Stimulated activated CD4-positive, alpha-beta T cell treated with anti-CD3 and anti-CD28 coated beads, Interleukin-1b, Interleukin-23, amount 100 ng/mL, for 1 hour (primary cell): ENCODE measurements at places on chromosomes 1 and 21.

DNA sequence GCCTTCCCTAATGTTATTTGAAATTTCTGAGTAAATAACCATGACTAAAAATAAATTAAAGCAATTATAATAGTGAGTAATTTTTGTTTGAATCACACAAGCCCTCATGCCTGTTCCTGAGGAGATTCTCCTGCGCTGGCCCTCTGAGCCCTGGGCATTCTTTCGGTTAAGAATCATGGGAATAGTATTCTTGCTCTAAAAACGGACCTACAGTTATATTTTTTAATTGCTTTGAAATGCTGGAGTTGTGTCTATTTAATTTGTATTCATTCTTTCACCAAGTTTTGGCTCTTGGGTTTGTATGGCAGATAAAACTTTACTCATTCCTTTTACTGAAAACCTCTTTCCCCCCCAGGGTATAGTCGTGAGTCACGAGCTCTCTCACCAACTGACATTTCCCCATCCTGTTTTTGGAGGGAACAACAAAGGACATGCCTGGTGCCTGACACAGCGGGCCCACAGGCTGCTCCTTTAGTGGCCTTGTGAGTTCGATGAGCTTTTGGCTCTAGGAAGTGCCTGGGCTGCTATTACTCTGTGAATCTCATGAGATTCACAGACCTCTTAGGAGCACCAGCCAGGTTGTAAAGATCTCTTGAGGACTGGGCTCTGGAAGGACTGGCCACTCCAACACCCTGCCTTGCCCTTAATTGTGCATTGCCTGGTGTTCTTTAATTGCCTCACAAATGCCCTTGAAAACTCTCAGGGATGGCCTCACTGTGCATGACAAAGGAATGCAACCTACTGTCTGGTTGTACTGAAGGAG is 58.6 kb downstream of the DDR2 start:
- no peak for DNase-seq

DNA sequence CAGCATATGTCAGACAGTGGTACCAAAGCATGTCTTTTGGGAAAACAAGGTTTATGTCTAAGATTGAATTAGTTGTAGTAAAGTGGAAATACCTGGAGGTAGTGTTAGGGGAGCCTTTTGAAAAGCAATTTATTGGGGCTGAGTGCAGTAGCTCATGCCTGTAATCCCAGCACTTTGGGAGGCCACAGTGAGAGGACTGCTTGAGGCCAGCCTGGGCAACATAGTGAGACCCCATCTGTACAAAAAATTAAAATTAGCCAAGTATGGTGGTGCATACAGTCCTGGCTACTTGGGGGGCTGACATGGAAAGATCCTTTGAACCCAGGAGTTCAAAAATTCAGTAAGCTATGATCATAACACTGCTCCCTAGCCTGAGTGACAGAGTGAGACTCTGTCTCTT is 7.3 kb downstream of the ZMPSTE24 start:
- no peak for DNase-seq

GRCh38 chr1:57019236-57019839 is 53.5 kb upstream of the C8B start:
- no peak for DNase-seq

DNA sequence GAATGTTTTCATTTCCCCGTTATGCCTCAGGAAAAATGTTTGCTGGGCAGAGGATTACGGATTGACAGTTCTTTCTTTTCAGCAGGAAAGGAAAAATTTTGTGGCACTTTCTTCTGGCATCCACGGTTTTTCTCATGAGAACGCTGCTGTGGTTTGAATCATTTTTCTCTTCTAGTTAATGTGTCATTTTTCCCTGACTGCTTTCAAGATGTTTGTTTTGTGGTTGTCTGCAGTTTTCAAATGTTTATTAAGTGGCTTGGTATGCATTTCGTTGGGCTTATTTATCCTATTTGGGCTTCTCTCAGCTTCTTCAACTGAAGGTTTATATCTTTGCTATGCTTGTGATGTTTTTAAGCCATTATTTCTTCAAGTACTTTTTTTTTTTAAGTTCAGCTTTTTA is 359.0 kb downstream of the RGS7 start:
- DNase-seq = no peak

DNA sequence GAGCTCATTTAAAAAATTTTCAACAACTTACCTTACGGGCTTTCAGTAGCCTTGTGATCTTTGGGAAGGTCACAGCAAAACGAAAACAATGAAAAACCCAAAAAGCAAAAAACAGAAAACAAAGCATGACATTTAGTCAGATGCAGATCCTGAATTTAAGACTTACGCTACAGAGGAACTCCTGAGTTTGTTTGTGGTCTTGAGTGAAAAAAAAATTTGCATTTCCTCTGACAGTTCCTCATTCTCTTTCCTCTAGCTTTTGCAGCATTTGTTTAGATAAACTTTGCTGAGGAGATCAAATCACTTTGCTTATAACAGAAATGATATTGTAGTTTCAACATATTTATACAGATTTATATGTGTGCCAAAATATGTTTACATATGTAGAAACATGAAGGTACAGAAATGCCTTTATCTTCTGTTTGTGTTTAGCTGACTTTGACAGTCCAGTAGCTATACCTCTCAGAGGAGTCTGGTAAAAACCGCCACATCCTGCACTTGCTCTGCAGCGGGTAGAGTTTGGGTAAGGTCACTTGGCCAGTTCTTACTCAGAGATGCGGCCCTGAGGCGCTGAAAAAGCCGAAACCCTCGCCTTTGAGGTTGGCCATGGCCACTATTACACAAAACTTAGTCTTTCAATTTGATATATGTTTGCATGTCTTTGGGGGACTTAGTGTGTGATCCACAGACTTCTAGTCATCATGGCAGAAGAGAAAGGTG is 142.5 kb downstream of the TNR start:
- DNase-seq = no peak

DNA sequence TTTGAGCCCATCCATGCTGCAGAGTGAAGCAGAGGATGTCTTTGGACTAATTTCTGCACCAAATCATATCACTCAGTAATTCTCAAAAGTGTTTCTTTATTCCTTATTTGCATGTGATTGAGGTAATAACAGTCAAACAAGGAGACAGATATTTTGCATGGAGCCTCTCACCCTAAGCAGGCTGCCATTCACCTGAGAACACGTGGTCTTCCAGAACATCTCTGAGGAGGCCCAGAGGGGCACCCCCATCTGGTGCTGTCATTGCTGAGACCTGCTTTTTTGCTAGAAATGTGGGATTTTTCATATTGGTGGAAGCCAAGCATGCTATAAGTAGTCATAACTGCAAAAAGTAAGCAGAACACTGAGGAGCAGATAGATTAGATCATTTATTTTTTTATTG is 7.7 kb downstream of the SLC37A1 start:
- DNase-seq = no peak

GRCh38 chr21:42734323-42734971 is 81.0 kb downstream of the PDE9A start:
- no peak for DNase-seq

- peak; percentile 10 for DNase-seq
Observed at GRCh38 chr1:4585216-4585615, 69.2 kb upstream of the AJAP1 start.

GRCh38 chr1:68528243-68528642 is 31.4 kb upstream of the DEPDC1 start:
- DNase-seq = no peak

- no peak for DNase-seq
Observed at GRCh38 chr1:10754568-10755329, 41.7 kb downstream of the CASZ1 start.

DNA sequence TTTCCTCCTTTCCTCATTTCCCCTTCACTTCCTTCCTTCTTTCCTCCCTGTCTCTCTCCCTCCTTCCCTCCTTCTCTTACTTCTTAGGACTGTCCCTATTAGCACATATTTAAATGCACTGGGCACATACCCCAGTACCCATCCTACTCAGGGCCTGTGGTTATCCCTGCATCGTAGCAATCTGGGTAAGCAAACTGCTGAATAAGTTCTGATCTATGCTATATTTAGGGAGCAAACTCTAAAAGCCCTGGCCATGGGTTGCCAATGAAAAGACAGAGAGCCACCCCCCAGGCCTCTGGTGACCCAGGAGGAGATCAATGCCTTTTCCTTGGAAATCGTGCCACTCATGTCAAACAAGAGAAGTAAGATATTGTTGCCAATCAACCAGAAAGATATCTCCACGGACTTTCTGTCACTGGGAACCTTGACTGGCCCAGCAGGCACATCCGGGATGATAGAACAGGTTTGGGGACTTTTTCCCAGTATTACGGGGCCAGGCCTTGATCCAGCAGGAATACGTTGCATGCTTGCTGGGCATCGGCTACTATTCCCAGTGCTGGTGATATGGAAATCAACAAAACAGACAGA is 5.4 kb downstream of the FAM3B start:
- no peak for DNase-seq

- DNase-seq = no peak
Observed at GRCh38 chr1:97423403-97423802, 497.4 kb downstream of the DPYD start.

GRCh38 chr1:241413974-241414373 is 57.0 kb upstream of the RGS7 start:
- DNase-seq = no peak

GRCh38 chr1:15956150-15956549 is 19.8 kb downstream of the ZBTB17 start:
- no peak for DNase-seq

DNA sequence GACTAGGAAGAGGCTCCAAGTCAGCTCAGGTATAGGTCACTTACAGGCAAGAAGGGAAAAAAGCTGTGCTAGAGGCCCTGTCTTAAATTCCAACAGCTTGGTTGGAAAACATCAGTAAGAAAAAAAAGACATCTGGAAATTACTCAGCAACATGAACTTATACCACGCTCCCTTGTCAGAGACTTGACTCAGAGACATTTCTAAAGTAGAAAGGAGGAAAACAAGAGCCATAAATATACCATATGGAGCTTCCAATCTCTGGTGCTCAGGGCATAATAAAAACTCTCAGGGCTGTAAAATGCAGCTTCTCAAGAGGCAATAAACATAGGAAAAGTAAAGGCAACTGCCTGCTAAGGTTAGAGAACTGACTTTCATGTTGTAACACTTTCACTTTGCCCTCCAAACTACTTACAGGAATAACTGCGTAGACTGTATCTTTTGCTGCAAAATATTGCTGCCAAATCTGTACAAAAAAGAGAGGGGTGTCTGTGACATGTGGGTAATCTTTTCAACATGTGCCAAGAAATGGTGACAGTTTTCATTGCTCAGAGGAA is 14.7 kb downstream of the ATPAF1 start:
- DNase-seq = no peak

DNA sequence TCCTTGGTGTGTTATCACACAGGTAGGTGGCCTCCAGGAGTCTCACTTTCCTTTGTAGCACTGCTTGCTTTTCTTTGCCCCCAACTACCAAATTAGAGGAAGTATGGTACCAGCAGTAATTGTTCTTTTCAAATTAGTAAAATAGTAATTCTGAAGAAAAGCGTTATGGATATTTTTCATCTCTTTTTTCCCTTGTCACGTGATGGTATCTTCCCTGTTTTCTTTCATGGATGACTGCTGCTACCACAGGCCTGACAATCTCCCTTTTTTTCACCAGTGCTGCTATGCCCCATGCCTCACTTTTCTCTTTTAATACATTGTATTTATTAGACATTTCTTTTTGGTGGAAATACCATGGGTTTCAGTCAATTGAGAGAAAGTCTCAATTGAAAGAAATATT is 3.3 kb downstream of the ZBTB37 start:
- DNase-seq = no peak

GRCh38 chr1:159005676-159006075 is 4.0 kb upstream of the IFI16 start:
- DNase-seq = no peak
